NCI-H526 treated with DMSO at 0.1 percent for 48 hours (cell line): ENCODE measurements at places on chromosomes 7 and 10.

DNA sequence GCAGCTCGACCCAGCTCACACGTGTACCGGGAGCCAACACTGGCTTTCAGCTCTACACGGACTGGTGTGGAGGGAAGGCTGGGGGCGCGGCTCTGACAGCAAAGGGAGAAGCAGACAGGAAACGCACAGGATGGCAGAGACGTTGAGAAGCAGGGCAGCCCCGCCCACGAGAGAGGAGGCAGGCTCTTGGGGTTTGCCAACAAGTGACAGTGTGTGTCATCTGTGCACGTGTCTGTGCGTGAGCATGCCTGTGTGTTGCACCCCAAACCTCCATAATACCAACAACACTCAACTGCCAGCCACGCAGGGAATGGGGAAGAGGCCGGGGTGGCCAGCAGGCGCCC lies 64.4 kb upstream of the PDGFA start:
- DNase-seq: no peak

DNA sequence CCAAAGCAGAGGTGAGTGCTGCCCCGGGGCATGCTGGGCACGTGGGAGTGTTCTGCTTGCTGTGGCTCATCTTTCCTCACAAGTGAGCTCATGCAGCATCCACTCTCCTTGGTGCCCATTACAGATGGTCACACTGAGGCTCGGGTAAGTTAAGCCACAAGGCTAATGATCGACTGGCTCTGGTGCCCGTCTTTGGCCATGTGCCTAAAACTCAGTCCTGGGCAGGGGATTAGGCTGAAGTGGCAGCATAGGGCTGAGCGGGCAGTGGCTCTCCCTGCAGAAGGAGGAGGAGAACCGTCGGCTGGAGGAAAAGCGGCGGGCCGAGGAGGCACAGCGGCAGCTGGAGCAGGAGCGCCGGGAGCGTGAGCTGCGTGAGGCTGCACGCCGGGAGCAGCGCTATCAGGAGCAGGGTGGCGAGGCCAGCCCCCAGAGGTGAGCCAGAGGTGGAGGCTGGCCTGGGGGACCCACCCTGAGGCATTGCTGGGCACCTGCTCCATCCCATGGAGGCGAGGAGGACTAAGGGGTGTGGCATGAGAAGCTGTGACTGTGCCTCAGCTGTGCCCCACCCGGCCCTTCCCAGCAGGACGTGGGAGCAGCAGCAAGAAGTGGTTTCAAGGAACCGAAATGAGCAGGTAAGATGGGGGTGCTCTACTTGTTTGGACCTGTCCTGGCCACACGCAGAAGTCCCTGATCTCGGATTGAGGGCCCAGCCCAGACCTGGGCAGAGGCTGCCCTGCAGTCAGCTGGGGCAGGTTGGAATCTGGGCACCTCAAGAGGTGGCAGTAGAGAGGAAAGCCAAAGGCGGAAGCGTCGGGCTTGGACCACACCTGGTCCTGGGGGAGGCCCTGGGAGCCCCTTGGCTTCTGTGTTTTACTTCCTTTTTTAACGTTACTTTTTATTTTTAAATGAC lies 7.3 kb downstream of the PGAM2 start:
- DNase-seq: no peak

- no peak for DNase-seq
These were observed 187.1 kb upstream of the SEMA3E start for GRCh38 chr7:83836028-83836427.

DNA sequence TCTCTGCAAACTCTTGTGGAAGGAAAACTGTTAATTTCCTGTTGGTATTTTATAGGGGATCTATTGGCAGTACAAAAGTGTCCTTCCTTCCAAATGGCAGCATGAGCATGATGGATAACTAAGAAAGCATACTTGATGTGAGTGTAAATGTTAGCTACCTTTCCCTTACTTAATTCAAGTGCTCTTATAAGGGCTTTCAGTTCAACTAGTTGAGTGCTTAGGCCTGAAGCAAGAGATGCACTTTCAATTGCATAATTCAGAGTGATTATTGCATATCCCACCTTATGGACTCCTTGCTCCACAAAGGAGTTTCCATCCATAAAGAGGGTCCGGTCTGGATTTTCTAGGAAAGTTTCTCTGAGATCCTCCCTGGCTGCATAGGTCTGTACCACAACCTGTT lies 56.3 kb upstream of the CYP2C8 start:
- DNase-seq: no peak

DNA sequence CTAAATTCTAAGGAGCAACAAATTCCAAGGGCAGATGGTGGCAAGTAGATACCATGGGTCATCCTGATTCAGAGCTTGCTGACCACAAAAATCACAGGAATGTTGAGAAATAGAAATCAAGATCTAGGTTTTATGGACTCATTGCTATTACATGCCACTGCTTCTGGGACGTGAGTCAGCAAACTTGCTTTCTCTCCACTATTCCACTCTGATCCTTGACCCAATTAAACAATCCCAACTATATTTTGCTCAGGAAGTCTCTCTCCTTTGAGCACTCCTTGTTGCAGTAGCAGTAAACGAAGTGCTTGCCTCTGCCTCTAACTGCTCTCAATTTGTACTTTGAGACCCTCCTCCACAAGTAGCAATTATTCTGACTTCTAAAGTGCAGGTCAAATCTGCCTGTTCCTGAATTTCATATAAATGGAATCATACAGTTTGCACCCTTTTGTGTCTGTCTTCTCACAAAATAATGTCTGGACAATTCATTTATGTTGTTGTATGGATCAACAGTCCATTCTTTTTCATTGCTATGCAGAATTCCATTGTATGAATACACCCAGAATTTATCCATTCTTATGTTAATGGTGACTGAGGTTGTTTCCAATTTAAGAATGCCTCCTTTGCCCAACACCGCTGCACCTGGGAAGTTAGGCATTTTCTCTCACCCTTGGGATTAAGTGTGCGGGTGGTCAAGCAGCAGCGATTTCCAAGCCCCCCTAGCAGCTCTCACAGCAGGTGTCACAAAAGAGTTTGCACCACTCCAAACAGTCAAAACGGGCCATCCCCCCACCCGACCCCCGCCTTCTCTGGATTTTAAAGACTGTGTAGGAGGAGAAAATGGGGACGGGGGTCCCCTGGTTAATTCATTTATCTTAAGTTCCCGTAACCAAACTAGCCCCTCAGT lies 35.9 kb downstream of the ACSM6 start:
- no peak for DNase-seq

GRCh38 chr7:94823947-94824346 lies 83.4 kb upstream of the PPP1R9A start:
- DNase-seq: no peak
